ENCODE measurements at places on chromosomes 3 and 15. TPM values are rescaled to one million over a fixed set of nuclear protein-coding genes. Genes with fewer than 3 reads are reported as not detected.
A peak's percentile ranks its signal among the peaks of the same experiment; 100 is the strongest.

The GREM1 gene
- polyA plus RNA-seq: 2,694 TPM

DNA sequence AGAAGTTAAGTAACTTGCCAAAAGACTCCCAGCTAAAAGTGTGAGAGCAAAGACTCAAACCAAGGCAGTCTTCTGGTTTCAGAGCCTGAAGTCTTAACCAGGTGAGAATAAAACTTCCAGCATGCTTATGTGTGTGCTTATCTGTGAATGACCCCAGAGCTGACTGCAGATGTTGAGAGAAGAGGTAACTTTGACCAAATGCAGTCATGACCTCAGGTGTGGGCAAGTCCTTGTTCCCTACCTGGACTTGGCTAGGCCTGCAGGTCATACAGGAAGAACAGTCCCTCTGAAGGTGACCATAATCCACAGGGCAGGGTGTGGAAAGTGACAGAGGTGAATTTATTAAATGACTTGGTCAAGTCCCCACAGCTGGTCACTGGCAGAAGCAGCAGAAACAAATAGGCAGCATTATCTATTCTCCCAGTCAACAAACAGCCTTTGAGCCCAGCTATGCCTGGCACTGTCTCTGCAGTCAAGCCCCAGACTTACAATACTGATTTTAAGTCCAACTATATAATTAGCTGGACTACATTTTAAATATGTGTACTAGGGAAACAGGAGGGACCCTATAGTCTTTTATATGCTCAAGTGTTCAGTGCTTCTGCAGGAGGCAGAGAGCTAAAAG lies 3.0 kb upstream of the CPEB1 start:
- no peak for DNase-seq

- DNase-seq: no peak
These were observed 65.6 kb downstream of the SLTM start for GRCh38 chr15:58867926-58868325.

DNA sequence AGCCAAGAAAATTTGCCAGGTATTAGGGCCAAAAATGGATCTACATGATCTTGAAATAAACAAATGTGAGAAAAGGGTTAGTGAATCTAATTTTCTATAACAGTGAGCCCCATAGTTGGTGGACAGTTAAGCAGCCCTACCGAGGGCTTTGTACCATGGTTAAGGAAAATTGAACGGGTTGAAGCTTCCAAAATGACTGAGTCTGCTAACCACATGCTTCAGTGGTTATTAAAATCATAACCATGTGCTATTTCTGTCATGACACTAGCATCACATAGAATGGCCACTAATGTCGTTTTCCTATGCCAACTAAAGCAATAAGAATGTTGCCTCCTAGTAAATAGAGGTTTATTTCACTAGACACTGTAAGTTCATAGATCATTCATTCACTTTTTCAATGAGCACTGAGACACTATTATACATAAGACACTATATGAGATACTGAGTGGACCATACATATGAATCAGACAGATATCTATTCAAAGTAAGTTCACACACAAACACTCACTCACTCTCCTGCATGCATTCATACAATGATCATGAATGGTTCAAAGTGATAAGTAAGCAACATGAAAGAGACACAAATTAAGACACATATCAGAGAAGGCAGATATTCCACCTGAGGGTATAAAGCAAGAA lies 4.3 kb downstream of the SST start:
- DNase-seq: no peak

DNA sequence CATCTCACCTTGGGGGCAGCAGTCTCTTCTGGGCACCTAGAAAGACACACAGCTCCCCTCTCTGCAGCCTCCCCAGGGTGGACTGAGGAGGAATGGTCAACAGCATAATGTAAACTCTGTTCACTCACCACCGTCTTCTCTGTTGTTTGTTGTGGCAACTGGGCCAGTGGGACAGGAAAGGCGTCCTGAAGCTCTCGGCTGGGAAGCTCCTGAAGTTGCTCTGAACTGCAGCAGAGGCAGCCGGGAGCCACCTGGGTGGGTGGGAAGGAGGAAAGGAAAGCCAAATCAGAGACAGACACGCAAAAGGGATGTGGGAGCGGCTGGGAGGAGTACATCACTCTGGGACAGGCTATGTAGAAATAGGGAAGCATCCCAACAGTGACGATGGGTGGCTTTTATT lies 52.7 kb downstream of the MYLK start:
- DNase-seq: no peak

DNA sequence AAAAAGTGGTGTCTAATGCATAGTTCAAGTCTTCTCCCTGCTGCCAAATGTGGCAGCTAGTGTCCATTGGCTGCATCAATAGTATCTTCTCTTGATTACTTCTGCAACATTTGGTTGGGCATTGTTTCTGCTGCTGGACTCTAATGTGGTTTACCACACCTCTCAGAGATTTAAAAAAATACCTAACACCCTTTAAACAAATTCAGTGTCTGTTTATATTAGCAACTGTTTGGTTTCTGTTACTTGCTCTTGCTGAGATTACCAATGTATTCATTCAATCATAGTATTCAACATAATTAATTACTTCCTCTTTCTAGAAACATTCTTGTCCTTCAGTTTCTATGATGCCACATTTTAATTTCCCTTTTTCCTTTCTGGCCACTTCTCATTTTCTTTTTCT lies 20.3 kb upstream of the NECTIN3 start:
- no peak for DNase-seq

GRCh38 chr3:119073258-119074001 lies 38.8 kb upstream of the IGSF11 start:
- DNase-seq: no peak

The UBA7 gene
- 62.5 TPM for polyA plus RNA-seq

DNA sequence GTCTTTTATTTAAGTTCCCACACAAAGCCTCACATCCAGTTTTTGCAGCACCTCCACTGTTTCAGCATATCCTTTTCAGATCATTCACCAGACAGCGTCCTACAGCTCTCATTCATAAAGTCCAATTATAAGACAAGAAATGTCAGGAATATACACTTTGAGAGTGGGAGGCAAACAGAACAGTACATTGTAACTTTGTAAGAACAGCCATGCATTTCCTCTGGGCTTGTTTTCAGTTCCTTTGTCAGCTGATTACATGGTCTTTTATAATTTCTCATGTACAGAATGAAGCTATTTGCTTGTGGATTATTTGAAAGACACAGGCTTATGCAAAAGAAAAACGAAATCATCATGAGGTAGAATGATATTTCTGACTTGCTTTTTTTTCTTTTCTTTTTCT lies 85.7 kb downstream of the SOX2 start:
- no peak for DNase-seq

- DNase-seq: peak; percentile 59
These were observed 191.7 kb upstream of the TLE3 start for GRCh38 chr15:70289191-70289955.

DNA sequence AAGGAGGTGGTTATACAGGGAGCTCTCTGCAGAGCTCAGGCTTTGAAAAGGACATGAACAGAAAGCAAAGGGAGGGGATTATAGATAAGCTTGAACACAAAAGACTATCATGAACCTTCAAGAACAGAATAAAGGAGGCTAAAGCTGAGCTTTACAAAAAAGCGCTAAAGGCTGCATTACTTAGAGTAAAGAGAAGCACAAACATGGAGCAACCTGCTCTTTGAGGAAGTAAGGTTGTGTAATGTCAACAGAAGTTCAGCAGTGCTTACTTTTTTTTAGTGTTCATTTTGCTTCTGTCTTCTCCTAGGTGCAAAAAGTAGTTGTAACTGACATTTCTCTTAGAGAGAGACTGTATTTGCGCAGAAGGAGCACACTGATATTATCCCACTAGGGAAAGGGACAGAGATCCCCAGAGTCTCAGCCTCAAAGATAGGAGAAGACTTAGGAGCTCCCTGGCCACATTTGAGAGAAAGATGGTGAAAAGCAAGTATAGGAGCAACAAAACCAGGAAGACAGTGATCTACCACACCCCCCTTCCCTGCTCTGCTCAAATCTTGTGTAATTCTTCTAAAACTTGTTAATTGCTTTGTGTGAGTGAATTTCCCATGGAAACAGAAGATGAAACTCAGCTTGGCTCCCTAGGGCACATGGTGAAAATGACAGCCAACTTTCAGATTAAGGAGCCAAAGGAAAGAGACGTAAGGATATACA lies 54.7 kb downstream of the QTRT2 start:
- no peak for DNase-seq

The PTX3 gene
- 60.8 TPM for polyA plus RNA-seq

- DNase-seq: no peak
These were observed 66.4 kb upstream of the TJP1 start for GRCh38 chr15:29888646-29889045.

The PLA2G4E gene
- not detected for polyA plus RNA-seq

GRCh38 chr3:161925749-161926360 lies 429.2 kb downstream of the OTOL1 start:
- DNase-seq: no peak

The GABRB3 gene
- polyA plus RNA-seq: 2.3 TPM

The C15orf39 gene
- 4.5 TPM for polyA plus RNA-seq

The VWA5B2 gene
- polyA plus RNA-seq: not detected

GRCh38 chr3:179666436-179667035 lies 13.7 kb downstream of the USP13 start:
- no peak for DNase-seq

DNA sequence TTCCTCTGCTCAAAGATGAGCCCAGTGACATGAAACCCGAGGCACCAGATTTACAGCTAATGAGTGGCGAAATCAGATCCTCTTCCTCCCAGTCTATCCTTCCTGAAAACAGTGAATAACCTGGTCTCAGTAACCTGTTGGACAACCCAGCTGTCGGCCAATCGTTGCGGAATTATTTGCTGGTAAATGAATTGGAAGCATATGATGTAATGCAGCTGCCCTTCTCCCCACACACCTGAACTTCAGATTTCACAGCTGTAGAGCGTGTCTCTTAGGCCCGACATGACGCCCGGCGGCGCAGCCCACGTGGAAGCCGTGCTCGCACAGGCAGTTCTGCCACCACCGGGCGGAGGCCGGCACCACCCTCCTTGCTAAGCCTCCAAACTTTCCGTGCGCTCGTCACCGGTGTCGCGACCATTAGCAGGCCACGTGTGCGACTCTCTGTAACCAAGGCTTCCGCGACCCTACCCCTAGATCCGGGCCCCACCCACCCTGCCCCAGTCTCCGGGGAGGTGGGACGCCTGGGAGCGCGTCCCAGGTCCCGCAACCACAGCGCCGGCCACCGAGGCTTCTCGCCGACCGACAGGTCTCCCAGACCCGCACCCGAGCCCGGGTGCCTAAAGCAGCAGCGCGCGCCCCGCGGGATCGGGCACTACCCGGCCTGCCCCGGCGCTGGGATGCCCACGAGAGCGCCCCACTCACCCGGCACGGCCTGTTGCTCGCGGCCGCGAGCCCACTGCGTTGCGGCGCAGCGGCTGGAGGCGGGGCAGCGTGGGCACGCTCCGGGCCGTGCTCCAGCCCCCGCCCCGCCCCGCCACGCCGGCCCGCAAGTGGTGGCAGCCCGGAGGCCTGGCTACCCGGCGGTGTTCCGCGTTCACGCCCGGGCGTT lies at the start of gene RIOX2:
Gene RIOX2, minus strand, starts transcription at position 753 of the 889 bp plus-strand sequence. CDS start 4,838 bp downstream, outside the sequence.
- DNase-seq: no peak

- DNase-seq: no peak
These were observed 46.6 kb upstream of the MRPL3 start for GRCh38 chr3:131549340-131549739.

The ASB14 gene
- not detected for polyA plus RNA-seq

The GOLGA8T gene
- not detected for polyA plus RNA-seq

DNA sequence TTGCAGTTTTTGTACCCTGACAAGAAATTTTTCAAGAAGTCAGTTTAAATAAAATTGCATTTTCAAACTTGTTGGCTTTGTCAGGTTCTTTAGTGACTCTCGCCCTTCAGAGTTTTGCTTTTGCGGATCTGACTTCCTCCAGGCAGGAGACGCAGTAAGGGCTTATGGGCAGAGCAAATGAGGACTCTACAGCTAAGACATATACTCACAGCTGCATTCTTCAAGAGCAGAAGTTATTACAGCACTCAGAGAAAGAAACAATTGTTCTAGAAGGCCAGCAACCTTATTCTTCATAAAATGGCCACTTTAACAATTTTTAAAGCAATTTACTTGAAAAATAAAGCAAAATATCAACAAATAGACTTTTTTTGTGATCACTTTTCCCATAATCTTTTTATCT lies 438.8 kb upstream of the THRB start:
- no peak for DNase-seq

The ESYT3 gene
- 0.09 TPM for polyA plus RNA-seq

GRCh38 chr3:38722781-38723568 lies 73.5 kb upstream of the SCN5A start:
- DNase-seq: peak; percentile 53

DNA sequence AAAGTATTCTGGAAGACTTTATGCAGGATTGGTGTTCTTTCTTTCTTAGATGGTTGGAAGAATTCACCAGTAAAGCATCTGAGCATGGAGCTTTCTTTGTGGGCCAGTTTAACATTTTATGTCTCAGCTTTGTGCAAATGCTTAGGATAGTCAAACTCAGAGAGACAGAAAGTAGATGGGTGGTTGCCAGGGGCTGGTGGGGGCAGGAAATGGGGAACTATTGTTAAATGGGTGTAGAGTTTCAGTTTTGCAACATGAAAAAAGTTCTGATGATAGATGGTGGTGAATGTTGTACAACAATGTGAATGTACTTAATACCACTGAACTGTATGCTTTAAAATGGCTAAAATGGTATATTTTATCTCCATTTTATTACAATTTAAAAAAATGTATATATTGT lies 24.8 kb downstream of the SPCS1 start:
- no peak for DNase-seq

GRCh38 chr3:60017631-60018030 lies 967.8 kb upstream of the CFAP20DC start:
- DNase-seq: no peak

DNA sequence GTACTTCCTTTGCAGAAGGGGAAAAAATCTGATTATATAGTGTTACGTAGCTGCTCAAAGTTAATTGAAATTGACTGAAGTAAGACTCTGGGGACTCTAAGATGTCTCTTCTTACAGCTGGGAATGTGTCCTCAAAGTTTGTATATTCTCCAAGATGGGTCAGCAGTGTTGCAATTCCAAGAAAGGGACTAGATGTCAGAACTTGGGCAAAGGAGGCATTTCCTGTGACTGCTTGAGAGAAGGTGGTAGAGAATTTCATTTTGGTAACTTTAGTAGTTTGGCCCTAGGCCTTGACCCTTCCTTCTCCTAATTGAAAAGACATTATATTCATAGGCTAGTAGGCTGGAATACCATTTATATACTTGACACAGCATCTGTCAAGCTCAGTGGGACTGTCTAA lies 33.9 kb downstream of the PTPRG start:
- DNase-seq: no peak

GRCh38 chr15:71115567-71116351 lies 488 bp downstream of the THSD4 start:
- DNase-seq: no peak

DNA sequence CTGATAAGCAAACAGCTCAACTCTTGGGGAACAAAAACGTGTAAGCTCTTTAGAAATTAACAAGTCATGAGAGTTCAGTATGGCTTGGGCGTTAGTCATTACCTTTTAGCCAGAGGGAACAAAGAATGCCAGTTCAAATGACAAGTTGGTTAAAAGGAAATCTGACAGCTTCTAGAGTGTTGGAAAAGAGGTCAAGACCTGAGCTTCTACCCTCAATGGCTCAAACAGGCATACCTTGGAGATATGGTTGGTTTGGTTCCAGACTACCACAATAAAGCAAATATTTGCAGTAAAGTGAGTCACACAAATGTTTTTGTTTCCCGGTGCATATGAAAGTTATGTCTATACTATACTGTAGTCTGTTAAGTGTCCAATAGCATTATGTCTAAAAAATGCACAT lies 136.1 kb downstream of the CACNA1D start:
- DNase-seq: no peak

The KNL1 gene
- polyA plus RNA-seq: 3.9 TPM
